ENCODE measurements at places on chromosomes 7 and 10.

- DNase-seq, result no peak
Observed at GRCh38 chr7:155660758-155661093, 16.3 kb downstream of the RBM33 start.

GRCh38 chr7:732094-732541, 5.0 kb upstream of the PRKAR1B start:
- DNase-seq, result peak; percentile 91

GRCh38 chr10:78066012-78066411, 32.3 kb downstream of the RPS24 start:
- DNase-seq, result no peak

- no peak for DNase-seq
Observed at GRCh38 chr10:30455816-30456215, 21.8 kb downstream of the MAP3K8 start.

DNA sequence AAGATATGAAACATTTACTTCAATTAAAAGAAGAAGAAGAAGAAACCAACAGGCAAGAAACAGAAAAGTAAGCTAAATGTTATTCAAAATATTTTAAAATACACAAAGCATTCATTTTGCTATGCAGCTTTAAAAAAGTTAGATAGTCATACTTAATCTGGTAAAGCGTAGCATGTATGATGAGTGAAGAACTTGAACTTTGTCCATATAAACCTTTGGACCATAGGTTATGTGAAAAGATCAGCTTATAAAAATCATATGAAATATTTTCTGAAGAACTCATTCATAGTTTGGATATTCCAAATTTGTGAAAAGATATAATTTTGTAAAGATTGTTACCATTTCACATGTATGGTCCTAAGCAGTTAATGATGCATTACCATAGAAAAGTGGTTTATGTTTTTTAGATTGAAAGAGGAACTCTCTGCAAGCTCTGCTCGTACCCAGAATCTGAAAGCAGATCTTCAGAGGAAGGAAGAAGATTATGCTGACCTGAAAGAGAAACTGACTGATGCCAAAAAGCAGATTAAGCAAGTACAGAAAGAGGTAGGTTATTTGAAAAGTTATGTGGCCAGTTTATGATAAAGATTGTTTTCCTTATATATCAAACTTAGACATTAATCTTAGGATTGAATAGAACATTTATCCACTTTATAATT, 37.3 kb downstream of the KIF20B start:
- no peak for DNase-seq

GRCh38 chr7:116618338-116619128, 53.5 kb upstream of the MET start:
- no peak for DNase-seq

- no peak for DNase-seq
Observed at GRCh38 chr7:16299853-16300252, 121.5 kb downstream of the CRPPA start.

DNA sequence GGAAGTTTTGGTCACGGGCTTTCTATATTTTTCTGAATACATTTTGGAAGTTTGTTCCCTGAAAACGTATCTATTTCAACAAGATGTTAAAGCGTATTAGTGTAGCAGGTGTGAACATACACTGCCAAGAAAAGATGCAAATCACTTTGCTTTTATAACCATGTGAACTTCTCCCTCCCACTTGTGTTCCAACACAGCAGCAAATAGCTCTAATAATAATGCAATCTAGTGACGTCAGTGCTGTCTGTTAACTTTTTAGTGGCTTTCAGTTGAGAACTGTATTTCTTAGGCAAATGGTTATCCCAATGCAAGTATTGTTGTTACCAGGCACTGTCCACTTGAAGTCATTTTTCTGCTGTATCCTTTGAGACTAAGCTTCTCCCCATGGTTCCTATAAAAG, 188.4 kb upstream of the IGFBP3 start:
- DNase-seq, result no peak

DNA sequence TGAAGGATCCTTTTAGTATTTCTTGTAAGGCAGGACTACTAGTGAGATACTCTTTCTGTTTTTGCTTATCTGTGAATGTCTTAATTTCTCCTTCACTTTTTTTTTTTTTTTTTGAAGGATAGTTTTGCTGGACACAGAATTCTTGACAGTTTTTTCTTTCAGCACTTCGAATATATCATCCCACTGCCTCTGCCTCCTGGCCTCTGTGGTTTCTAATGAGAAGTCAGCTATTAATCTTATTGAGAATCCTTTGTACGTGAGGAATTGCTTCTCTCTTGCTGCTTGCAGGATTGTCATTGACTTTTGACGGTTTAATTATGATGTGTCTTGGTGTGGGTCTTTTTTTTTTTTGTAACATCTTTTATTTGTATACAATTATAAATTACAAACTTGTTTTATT, 12.6 kb upstream of the WAC start:
- DNase-seq, result no peak

GRCh38 chr7:89623018-89623672, 531.1 kb upstream of the STEAP1 start:
- DNase-seq, result peak; percentile 5

GRCh38 chr7:105808703-105809590, 67.5 kb downstream of the ATXN7L1 start:
- DNase-seq, result peak; percentile 69

DNA sequence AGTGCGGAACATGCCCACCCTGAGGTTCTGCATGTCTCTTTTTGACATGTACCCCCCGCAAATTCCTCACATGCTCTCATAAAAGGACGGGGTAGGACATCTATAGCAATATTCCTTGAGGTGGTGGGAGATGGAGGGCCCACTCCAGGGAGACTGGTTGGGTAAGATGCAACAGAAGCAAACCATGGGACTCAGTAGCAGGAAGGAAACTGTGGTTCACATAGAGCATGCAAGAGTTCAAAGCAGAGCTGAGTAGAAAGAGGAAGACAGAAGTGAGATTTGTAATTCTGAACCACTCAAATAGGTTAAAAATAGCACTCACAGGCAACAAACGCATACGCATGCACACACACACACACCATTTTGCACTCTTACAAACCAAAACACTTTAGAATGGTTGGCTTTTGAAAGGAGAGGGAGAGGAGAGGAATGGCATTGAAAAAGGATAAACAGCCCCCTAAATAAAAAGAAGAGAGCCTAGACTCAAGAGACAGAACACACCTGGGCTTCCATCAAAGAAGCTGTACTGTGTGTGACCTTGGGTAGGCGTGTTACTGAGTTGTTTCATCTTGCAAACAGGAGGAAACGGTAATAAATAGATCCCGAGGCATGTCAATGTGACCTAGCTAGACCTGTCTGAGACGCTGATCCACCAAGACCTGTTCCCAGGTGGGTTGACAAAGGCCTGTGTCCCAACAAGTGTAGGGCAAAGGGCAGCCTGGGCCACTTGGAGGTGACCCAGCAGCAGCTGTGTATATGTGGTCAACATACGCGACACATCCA, 77.6 kb upstream of the LRRC4 start:
- DNase-seq, result no peak

- DNase-seq, result no peak
Observed at GRCh38 chr7:74033372-74034311, 5.7 kb downstream of the ELN start.

- DNase-seq, result peak; percentile 92
Observed at GRCh38 chr7:149310113-149310836, 48.3 kb downstream of the ZNF783 start.

DNA sequence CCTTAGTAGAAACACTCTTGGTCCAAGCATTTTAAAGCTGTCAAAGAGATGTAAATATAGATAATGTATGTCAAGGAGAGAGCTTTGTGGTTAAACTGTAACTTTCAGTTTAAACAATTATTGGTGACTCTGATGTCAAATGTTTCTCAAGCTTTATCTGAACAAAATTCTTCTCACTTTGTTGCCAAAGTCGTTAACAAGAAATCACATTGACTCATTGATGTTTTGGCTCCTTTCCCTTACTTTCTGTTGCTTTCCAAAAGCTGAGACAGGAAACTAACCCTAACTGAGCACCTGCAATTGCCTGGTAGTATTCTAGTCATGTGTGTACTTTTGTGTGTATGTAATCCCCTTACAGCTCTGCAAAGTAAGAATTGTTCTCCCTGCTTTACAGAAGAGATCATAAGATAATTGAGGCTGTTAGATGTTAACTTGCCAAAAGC, 108.5 kb downstream of the CFTR start:
- no peak for DNase-seq

- no peak for DNase-seq
Observed at GRCh38 chr10:656883-657282, 32.6 kb downstream of the DIP2C start.
